ENCODE measurements at places on chromosomes 16 and 17. TPM values are rescaled to one million over a fixed set of nuclear protein-coding genes. Genes with fewer than 3 reads are reported as not detected.

RGS11 gene
- not detected for total RNA-seq

DNA sequence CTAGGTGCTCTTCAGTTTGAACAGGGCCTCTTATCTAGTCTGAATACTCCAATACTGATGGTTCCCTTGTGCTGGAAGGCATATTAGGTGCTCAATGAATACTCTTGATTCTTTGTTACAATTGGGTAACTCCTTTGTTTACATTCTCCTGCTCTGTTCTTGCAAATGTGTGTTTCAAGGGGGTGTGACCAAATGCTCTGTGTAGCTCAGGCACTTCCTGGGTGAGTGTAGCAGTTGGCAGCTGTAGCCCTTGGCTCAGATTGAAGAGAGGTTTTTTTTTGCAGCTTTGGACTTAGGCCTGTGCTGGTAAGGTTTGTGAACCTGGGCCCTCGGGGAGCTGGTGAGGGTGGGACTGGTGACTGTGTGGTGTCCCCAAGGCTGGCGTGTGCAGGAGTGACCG is 20.2 kb downstream of the TBCD start:
- DNase-seq, result peak; percentile 71

- no peak for DNase-seq
These were observed 20.9 kb upstream of the ZFPM1 start for GRCh38 chr16:88432174-88432573.

- no peak for DNase-seq
These were observed 1.2 kb upstream of the HSF4 start for GRCh38 chr16:67163164-67163998.

- DNase-seq, result no peak
These were observed 162.7 kb downstream of the CCT6B start for GRCh38 chr17:34798581-34798980.

SAMD14 gene
- 0.07 TPM for total RNA-seq

GRCh38 chr17:68565661-68566441 is 35.3 kb downstream of the FAM20A start:
- DNase-seq, result no peak

DNA sequence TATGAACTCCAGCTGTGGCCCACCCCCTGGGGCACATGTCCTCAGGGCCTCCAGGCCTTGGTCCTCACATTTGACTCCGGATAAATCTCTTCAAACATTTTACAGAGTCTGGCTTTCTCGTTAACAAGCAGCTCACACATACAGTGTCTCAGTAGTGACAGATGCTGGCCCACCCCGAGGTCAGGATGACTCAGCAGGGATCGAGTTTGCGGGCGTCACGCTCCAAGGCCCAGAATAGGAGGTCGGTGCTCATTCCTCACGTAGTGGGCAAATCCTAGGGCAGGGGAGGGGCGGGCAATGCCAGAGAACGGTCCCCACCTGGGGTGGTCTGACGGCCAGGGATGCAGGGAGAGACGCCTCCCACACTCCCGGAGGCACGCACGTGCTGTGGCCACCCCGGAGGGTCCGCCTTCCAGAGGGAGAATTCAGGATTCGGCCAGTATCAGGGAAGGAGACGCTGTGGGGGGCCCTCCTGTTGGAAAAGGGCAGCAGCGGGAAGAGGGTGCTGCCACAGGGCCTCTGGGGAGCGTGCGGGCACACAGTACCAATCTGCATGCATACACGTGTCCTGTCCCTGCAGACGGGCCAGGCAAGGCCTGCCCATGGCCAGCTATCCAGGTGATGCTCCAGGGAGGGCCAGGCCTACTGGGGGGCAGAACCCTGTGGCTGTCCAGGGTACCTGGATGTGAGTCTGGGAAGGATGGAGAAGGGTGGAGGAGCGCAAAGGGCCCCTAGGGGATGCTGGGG is 8.6 kb downstream of the SLC7A5 start:
- peak; percentile 84 for DNase-seq

STH gene
- not detected for total RNA-seq

- no peak for DNase-seq
These were observed 2.0 kb downstream of the B3GNT9 start for GRCh38 chr16:67148656-67149275.

DNA sequence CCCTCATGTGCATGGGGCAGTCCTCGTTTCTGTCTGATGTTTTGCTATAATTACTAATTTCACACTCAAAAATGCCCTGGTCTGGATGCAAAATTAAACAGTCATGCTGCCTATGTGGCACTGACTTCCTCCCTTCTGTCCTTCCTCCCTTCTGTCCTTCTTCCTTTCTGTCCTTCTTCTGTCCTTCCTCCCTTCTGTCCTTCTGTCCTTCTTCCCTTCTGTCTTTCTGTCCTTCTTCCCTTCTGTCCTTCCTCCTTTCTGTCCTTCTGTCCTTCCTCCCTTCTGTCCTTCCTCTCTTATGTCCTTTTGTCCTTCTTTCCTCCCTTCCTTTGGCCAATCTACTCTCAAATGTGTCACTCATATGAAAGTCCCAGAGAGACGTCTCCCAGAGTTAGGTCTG is 93.8 kb downstream of the IRF8 start:
- no peak for DNase-seq

- no peak for DNase-seq
These were observed 51.4 kb downstream of the WSB1 start for GRCh38 chr17:27345141-27345904.

- DNase-seq, result no peak
These were observed 13.1 kb upstream of the ACE start for GRCh38 chr17:63463771-63464170.

ITGAX gene
- total RNA-seq, result not detected

NPIPB4 gene
- total RNA-seq, result 18.8 TPM

GRCh38 chr17:47214931-47215330 is 5.8 kb downstream of the MYL4 start:
- DNase-seq, result no peak

DNA sequence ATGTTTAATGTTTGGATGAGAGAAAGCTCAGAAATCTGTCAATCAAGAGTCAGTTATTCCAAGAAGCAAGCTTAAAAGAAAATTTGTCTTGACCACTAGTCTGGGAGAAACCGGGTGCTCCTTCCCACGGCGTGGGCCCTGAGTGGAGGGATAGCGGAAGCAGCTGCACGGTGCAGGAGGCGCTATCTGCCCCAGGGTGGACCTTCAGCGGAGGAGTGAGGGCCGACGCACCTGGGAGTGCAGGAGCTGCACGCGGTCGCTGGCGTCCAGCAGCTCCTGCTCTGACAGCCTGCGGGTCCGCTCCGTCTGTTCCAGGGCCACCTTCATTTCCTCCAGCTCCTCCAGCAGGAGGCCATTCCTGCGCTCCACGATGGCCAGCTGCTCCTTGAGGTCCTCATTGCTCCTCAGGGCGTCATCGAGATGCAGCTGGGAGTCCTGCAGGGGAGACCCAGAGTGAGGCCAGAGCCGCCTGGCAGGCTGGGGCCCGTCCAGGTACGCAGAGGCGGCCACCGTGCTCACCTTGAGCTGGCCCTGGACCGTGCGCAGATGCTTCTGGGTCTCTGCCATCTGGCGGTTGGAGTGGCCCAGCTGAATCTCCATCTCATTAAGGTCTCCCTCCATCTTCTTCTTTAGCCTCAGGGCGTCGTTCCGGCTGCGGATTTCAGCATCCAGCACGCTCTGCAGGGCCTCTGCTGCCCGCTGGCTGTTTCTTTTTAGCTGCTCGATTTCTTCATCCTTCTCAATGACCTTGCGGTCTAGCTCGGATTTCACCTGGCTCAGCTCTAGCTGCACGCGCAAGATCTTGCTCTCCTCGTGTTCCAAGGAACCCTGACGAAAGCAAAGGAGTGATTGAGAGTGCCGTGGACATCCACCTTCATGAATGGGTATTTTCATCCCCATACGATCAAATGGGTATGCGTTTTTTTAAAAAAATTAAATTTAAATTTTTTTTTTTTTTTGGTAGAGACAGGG is 63.5 kb downstream of the MYH13 start:
- DNase-seq, result no peak

GRCh38 chr17:67488768-67489167 is 111.7 kb downstream of the PITPNC1 start:
- DNase-seq, result no peak

GRCh38 chr17:7634384-7634783 is 4.4 kb downstream of the SHBG start:
- no peak for DNase-seq

DNA sequence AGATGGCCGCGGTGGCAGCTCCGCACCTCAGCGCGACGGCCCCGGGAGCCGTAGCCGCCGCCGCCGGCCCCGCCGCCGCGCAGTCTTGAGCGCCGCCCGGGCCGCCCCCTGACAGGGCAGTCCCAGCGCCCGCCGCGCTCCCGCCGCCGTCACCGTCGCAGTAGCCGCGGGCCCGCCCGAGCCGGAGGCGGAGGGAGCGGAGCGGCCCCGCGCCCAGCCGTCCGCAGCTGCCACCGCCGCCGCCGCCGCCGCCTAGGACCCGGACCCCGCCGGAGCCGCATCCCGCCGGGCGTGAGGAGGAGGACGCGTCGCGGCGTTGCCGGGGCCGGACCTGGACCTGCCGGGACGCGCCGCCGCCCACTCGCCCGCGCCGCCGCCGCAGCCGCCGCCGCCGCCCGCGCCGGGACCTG is 218 bp downstream of the TNRC6C start:
- no peak for DNase-seq

MYH13 gene
- total RNA-seq, result not detected

C16orf86 gene
- total RNA-seq, result 1.7 TPM

- no peak for DNase-seq
These were observed 172.7 kb upstream of the CDH8 start for GRCh38 chr16:62208934-62209333.

SPAG9 gene
- 78.6 TPM for total RNA-seq

CWC25 gene
- 15.6 TPM for total RNA-seq

PGS1 gene
- total RNA-seq, result 25.9 TPM

DNA sequence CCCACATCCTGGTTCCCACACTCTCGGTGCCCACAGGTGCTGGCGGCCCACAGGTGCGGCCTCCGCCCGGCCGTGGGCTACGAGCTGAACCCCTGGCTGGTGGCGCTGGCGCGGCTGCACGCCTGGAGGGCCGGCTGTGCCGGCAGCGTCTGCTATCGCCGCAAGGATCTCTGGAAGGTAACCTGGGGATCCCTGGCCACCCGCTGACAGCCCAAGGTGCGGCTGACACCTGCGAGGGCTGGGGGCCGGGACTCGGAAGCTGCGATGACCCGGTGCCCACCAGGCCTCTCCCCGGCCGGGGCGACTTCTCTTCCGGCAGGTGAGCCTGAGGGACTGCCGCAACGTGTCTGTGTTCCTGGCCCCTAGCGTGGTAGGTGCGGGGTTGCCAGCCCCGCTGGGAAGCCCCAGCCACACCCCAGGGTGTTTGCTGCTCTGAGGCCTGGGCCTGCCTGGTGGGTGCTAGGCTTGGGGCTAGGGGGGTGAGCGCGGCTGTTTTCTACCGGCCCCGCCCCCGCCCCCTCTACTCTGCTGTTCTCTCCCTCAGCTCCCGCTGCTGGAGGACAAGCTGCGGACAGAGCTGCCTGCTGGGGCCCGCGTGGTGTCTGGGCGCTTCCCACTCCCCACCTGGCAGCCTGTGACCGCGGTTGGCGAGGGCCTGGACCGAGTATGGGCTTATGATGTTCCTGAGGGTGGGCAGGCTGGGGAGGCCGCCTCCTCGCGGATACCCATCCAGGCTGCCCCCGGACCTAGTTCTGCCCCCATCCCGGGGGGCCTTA is 1.0 kb downstream of the ANTKMT start:
- no peak for DNase-seq

All from HepG2 (cell line).